ENCODE measurements at places on chromosomes 1 and 21. TPM values are rescaled to one million over a fixed set of nuclear protein-coding genes. Genes with fewer than 3 reads are reported as not detected.

Gene KCNJ9
- not detected for polyA plus RNA-seq

Gene TNFRSF18
- not detected for polyA plus RNA-seq

DNA sequence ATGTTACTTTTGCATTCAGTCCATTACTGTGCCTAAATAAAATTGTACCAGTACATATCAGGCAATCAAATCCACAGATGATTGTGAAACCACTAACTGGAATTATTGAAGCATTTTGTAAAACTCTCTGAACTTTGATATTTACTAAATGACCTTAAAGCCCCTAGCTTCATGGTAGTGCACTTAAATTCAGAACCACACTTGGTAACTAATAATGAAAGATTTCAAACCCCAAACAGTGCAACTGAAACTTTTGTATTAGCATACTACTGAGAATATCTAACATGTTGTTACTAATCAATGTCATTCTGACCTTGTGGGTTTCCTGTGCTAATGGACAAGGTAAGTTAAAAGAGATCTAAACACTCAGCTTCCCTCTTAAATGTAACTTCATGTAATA is at the start of gene CFHR3:
Gene CFHR3, plus strand, starts transcription at position 238 of the 400 bp plus-strand sequence. Its CDS starts 47 bp downstream, at position 285.
- no peak for DNase-seq

Gene GJA4
- polyA plus RNA-seq = not detected

- DNase-seq = no peak
Measured at GRCh38 chr1:187070076-187070475, 241.3 kb downstream of the PLA2G4A start.

- DNase-seq = no peak
Measured at GRCh38 chr21:15247613-15248012, 182.8 kb upstream of the NRIP1 start.

Gene SRM
- polyA plus RNA-seq = 89.7 TPM

DNA sequence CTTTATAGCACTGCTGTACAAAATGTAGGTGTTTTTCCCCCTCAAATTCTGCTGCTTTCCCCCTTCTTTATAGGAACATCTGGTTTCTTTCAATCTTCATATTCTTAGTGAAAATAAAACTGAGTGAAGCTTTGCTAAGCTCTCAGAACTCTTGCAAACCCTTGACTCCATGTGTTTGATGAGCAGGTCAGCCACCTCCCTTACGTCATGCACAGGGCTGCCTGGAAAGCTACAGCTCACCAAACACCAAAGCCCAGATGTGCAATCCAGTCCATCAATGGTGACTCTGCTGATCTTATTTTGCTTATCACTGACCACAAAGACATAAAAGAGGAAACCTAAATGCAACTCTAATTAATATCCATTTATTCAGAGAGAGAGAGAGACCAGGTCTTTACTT is 5.5 kb downstream of the CACNA1E start:
- DNase-seq = no peak

DNA sequence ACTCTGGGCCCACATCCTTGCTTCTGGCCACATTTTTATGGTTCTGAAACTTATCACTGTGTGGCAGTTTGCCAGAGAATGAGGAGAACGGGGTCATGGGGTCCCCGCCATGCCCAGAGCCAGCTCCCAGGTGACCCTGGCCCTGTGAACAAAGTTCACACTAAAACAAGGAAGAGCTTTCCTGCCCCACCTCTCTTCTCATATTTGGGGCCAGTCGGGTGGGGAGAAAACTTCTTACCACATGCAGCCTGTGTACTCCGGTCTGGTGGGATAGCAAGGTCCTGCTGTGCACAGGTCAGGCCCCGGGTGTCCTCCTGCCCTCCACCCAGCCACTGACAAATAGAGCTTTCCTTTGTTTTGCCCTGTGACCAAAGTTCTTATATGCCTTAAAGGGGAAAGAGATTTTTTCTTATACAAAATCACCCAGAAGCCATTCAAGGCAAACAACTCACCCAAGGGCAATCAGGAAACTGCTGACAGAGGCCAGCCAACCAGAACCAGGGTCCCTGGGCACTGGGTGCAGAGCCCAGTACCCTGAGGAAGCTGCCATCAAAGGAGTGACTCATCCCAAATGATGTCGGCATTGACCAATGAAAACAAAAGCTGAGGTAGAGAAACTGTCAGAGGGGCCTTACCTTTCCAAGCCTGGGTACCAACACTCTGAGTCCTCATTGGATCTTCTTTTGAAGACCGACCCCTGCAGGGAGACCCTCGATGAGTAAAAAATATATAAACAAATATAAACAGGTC is 53.6 kb downstream of the OLIG1 start:
- DNase-seq = no peak

GRCh38 chr1:31410871-31411270 is 2.1 kb upstream of the SERINC2 start:
- no peak for DNase-seq

All from A549 (cell line).